ENCODE measurements at places on chromosomes 6 and 20.

DNA sequence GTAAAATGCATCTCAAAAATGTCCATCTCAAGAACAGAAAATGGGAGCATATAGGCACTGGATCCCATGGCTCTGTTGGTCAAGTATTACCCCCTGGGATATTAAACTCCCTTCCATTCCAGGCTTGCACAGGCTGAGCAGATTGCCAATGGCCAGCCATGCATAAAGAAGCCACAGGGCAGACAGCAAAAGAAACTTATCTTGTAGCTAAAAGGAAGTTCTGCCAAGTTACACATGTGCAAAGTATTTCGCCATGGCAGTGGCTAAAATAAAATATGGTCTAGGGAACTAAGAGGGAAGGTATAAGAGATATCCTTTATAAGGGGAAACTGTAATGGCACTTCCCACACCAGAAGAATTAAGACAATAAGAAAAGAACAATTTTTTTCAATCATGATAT, 415.6 kb upstream of the BTBD3 start:
- DNase-seq = peak; percentile 26

GRCh38 chr20:23645575-23645974, 7.8 kb upstream of the CST3 start:
- DNase-seq = no peak

DNA sequence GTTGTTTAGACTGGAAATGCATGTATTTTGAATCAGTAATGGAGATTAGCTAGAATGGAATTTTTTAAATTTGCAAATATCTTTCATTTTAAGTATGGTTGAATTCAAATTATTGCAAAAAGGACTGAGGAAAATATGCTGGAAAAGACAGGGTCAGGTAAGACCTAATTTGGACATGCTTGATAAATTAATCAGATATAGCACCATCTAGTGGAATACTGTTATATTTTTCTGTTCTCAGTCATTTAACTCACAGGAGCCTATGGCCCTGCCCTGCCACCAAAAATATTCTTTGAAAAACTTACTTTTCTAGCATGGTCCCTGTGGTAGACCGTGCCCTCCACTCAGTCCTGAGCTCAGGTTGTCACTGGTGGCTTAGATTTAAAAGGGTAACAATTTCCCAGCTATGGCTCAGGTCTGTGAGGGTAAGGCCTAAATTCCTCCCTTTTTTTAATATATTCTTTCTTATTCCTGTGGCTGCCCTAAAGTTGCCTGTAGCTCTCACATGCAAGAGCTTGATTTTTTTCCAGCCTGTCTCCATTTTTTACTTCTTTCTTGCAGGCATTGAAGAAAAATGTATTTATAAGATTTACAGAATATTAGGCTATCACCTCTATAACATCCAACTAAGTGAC, 25.3 kb upstream of the KIAA1586 start:
- peak; percentile 73 for DNase-seq

DNA sequence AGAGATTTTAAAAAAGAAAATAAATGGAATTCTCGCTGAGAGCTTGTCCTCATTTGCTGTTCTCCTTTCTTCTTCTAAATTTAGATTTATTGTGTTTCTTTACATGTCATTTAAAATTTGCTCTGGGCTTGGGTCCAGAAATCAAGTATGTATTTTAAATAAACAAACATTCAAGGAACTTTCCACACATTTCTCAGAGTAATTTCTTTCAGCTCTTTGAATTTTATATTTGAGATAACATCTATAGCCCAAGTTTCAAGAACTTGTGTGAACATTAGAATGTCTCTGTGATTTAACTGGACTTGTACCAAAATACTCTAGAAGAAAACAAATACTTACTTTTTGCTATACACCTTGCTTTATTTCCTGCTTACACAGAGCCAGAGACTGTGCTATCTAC, 192.3 kb downstream of the TMEM200A start:
- DNase-seq = no peak

DNA sequence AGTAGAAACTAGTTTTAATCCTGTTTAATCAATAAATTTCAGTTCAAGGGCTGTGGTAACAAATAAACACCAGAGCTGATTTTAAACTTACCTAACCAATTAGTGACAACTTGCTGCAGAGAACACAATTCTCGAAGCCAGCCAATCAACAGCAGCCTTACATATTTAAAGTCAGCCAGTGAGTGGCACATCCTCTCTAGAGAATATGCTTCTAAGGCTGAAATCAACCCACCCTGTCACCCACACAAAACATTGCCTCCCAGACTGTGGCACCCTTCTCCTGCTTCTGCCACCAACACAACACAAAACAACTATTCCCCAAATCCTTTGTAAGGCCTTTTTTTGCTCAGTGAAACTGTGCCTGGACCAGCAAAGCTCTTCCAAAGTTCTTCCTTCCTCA, 306.0 kb downstream of the EYA4 start:
- no peak for DNase-seq

- no peak for DNase-seq
Measured at GRCh38 chr20:38987777-38988176, 25.6 kb downstream of the DHX35 start.

- no peak for DNase-seq
Measured at GRCh38 chr6:24935366-24936152, at the start of gene RIPOR2. Gene RIPOR2 (minus strand): TSS chr6:24935960. CDS start chr6:24935898, 62 bp downstream.

DNA sequence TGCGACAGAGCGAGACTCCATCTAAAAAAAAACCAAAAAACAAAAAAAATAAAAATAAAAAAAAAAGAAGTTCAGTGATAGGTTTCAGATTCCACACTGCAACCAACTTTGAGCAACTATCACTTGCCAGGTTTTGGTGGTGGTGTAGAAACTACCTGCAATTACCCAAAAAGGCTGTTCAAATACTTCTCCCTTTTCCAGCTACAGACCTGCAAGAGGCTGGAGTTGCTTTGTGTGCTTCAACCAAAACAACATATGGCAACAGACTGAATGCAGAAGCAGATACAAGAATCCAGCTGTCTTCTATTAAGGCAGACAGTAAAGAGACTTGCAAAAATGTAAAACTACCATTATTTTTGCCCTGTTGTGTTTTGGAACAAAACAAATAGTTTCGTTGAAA, 9.3 kb upstream of the BCAS1 start:
- DNase-seq = no peak

GRCh38 chr6:1384549-1385128, 4.7 kb upstream of the FOXF2 start:
- no peak for DNase-seq

- no peak for DNase-seq
Measured at GRCh38 chr6:79584332-79584731, 46.8 kb upstream of the SH3BGRL2 start.

GRCh38 chr20:35490736-35491181, 35.4 kb downstream of the CEP250 start:
- no peak for DNase-seq

DNA sequence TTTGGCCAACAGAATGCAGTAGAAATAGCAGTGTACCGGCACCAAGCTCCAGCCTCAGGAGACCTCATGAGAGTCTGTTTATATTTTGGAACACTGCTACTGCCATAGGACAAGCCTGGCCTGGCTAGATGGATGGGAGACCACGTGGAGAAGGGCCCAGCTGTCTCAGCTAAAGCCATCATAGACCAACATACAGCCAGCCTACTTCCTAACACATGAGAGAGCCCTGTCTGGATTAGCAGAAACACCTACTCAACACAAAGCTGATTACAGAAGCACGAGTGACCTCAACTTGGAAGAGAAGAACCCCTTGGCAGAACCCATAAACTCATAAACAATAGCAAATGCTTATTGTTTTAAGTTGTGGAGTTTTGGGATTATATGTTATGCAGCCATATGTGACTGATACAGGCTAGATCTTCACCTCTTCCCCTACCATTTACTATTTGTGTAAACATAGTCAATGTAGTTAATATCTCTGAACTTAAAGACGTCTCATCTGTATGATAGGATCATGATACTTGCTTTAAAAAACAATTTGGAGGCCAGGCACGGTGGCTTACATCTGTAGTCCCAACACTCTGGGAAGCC, 199.4 kb upstream of the ZNF217 start:
- DNase-seq = no peak

DNA sequence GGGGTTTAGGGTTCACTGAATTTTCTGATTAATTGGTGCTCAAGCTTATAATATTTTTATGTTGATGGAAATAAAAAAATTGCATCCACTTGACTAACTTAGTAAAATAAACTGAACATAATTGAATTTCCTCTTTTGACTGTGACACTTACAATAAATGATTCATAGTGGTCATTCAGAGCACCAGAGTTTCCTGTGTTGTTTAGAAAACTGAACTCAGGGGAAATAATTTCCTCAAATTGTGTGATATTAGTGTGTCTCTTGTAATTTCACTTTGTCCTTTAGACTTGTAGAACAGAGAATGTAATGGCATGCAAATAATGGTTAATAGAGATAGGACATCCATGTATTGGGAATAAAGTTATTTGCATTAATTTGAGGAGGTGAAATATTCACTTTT, 319.7 kb upstream of the MAN1A1 start:
- DNase-seq = no peak

DNA sequence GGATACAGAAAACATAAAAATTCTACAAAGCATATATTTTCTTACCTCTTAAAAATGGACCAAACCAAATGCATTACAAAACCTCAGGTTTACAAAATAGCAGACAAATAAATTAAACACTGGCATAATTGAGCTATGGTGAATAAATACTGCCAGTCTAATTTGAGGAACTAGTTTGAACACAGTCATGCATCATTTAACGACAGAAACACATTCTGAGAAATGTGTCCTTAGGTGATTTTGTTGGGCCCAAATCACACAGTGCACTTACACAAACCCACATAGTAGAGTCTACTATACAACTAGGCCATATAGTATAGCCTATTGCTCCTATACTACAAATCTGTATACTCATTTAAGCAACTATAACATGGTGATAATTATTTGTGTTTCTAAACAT, 215.6 kb downstream of the FOXC1 start:
- no peak for DNase-seq

GRCh38 chr20:15248618-15249395, 911.4 kb upstream of the FLRT3 start:
- no peak for DNase-seq

DNA sequence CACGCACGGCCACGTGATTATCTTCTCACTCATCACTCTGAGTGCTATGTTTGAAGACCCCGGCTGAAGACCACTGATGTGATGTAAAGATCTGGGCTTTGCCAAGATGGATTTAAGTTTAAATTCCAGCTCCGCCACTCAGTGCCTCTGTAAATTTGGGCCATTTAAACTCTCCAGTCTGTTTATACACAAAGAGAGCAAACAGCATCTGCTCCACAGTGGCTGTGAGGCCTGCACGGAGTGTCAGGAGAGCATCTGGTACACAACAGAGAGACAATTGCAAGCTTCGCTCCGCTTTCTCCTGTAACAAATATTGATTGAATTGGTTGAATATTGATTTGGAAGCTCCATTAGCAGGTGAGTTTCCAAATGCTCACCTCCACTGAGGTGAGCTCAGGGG, 80.5 kb upstream of the FRMD1 start:
- no peak for DNase-seq

GRCh38 chr6:21045135-21045700, 511.0 kb downstream of the CDKAL1 start:
- no peak for DNase-seq

DNA sequence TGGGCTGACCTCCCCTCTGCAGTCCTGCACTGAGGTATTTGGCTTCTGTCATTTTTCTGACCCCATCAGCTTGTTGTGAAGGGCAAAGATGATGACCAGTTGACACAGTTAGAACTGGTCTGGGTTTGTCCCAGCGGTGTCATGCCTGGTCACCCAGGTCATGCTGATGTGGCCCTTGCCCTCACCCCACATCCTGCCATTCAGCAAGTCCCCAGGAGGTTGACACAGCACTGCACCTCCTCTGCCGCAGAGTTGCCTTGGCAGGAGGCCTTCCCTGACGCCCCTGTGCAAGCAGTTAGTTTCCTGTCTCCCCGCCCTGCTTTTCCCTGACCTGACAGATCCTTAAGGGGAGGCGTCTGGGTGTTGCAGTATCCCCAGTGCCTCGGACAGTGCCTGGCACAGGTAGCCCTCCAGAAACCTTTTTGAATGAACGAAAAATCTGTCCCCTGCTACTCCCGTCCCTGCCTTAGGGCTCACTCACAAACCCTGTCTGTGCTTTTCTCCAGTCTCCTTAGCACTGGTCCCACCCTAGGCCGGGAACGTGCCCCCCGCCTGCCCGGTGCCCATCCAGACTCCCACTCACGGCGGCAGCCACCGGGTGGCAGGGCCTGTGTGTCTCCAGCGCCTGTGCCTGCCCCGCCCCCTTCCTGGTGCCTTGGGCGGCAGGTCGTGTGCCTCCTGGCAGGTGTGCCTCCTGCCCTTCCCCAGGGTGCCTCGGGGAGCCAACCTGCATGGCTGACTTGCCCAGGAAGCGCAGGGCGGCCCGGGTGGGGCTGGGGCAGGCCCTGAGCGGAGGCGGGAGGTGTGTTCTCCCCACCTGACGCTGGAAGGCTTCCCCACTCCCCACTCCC, 146.3 kb upstream of the RNF24 start:
- DNase-seq = no peak

- peak; percentile 14 for DNase-seq
Measured at GRCh38 chr6:20444786-20445271, 43.1 kb downstream of the E2F3 start.

DNA sequence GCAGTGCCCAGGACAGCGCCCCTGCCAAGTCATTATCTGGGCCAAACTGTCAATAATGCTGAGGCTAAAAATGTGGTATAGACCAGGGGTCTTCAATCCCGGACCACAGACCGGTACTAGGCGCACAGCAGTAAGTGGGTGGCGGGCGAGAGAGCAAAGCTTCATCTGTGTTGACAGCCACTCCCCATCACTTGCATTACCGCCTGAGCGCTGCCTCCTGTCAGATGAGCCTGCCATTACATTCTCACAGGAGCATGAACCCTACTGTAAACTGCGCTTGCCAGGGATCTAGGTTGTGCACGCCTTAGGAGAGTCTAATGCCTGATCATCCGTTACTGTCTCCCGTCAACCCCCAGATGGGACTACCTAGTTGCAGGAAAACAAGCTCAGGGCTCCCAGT, 91.0 kb downstream of the NFATC2 start:
- no peak for DNase-seq

DNA sequence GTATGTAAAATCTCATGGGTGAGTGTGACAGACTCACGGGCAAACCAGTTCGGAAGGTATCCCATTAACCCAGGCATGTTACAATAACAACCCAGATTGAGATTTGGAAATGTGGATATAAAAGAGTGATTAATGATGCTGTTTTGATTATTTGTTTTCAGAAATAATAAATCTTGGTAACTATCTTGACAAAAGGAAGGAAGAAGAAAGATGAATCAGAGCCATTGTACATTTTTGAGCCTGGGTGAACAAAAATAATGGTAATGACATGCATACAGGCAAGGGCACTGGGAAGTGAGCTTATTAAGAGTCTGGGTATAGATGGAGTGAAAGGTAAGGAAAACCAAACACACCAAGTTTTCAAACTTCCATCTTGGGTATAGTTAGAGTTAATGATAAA, 862.0 kb downstream of the PHF3 start:
- peak; percentile 4 for DNase-seq

GRCh38 chr6:145651988-145652387, 83.3 kb downstream of the EPM2A start:
- DNase-seq = no peak

GRCh38 chr6:27757307-27757706, 154.9 kb downstream of the OR2B2 start:
- DNase-seq = peak; percentile 8

All from fibroblast of pulmonary artery (primary cell).